ENCODE measurements at places on chromosomes 7 and 10. TPM values are rescaled to one million over a fixed set of nuclear protein-coding genes. Genes with fewer than 3 reads are reported as not detected.

RBM20 gene
- 0.29 TPM for total RNA-seq

GRCh38 chr7:123282181-123282580 is 82.4 kb upstream of the SLC13A1 start:
- DNase-seq: no peak

PTPN20 gene
- not detected for total RNA-seq

- DNase-seq: peak; percentile 86
These were observed at the start of gene PTPRZ1 for GRCh38 chr7:121872831-121873288. TSS of gene PTPRZ1 (plus strand) at chr7:121873161. CDS start at chr7:121873500, 339 bp downstream.

- no peak for DNase-seq
These were observed 34.4 kb upstream of the GRM8 start for GRCh38 chr7:127287133-127287532.

- DNase-seq: no peak
These were observed 20.1 kb downstream of the GHRHR start for GRCh38 chr7:30983914-30984247.

MET gene
- total RNA-seq: 12.9 TPM

- DNase-seq: no peak
These were observed 22.5 kb downstream of the AKR1E2 start for GRCh38 chr10:4848356-4849041.

SH2D4B gene
- 0.13 TPM for total RNA-seq

PCLO gene
- total RNA-seq: 3.2 TPM

GRCh38 chr10:130741901-130742855 is 569.3 kb downstream of the TCERG1L start:
- no peak for DNase-seq

TPK1 gene
- total RNA-seq: 1.8 TPM

- DNase-seq: no peak
These were observed 228.0 kb downstream of the TWIST1 start for GRCh38 chr7:18889436-18889835.

- DNase-seq: no peak
These were observed 16.3 kb downstream of the RBM33 start for GRCh38 chr7:155660758-155661093.

DNA sequence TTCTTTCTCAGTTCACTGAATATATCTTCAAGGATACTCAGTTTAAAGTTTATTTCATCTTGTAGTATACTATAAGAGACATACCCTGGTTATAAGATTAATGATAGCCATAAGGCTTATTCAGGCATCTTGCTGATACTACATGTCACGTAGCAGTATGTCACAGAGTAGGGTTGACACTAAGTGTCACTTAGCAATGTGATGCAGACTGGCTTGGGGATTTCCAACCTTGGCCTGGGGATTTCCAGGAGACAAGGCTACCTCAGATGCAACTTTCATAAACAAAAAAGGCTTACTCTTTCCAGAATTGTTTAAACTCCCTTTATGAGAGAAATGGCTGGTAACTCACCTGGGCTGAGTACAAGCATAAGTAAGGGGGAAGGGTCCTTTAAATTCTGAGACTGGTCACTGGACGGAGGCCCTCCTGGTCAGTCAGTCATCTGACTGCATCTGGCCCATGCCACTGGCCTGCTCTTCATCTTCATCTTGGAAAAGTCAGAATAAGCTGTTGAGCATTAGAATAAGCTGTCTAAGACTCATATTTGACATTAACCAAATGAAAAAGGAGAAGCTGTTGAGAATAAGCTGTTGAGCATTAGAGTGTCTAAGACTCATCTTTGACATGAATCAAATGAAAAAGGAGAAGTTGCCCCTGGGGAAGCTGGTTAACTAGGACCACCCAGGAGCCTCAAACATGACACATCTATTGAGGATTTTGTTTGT is 9.5 kb downstream of the SLC13A1 start:
- DNase-seq: no peak

GRCh38 chr10:121928528-121928884 is 675 bp upstream of the ATE1 start:
- no peak for DNase-seq

ASAH2 gene
- total RNA-seq: 3.1 TPM

GRCh38 chr7:18772567-18772965 is 277.0 kb downstream of the HDAC9 start:
- DNase-seq: no peak

ZNF736 gene
- total RNA-seq: not detected

- DNase-seq: no peak
These were observed 136.3 kb upstream of the TMEM72 start for GRCh38 chr10:44774676-44775401.

MKRN1 gene
- 99.6 TPM for total RNA-seq

- DNase-seq: no peak
These were observed 5.0 kb downstream of the FOXP2 start for GRCh38 chr7:114419441-114420272.

DNA sequence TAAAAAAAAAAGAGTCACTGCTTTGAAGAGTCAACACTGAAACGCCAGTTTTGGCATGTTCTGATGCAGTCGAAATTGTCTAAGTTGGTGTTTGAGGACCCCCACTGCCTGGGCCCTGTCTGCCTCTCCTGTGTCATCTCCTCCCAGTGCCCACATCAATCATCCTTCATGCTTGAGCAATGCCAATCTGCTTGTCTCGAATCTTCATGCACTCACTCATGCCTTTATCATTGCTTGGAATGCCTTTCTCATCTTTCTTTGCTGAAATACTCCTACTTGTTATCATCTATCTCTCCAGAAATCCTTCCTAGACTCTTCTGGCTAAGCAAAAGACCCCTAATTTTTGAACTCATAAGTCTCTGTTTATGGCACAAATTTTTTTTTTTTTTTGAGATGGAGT is 42.1 kb upstream of the PLPP4 start:
- DNase-seq: no peak

DNA sequence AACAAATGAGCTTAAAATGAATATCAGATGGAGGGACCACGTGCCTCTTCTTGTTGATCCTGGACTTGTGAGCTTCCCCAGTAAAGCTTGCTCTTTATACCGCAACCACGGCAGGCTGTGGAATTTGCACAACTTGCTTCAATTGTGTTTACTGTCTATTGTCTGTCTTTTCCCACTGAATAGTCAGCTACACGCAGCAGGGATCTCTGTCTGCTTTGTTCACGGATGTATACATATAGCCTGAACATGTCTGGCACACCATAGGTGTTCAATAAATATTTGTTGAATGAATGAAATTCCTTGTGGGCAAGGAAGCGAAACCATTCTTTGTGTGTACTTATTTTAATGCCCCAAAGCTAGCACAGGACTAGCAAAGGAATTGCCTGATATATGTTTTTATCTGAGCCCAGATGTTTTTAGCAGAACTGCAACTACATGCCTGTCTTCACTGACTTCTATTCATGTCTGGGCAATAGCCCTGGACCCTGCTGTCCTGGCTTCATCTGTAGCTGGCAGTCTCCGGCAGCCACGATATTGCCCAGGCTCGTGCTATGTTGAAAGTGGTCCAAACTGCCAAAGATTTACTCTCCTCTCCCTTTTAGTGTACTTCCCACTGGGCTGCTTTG is 29.9 kb upstream of the IFRD1 start:
- DNase-seq: no peak

SEC31B gene
- total RNA-seq: 4.1 TPM

GRCh38 chr7:149642589-149642988 is 130.8 kb downstream of the ZNF467 start:
- DNase-seq: no peak

FIGNL1 gene
- 9.9 TPM for total RNA-seq

FRA10AC1 gene
- total RNA-seq: 13.5 TPM

DNA sequence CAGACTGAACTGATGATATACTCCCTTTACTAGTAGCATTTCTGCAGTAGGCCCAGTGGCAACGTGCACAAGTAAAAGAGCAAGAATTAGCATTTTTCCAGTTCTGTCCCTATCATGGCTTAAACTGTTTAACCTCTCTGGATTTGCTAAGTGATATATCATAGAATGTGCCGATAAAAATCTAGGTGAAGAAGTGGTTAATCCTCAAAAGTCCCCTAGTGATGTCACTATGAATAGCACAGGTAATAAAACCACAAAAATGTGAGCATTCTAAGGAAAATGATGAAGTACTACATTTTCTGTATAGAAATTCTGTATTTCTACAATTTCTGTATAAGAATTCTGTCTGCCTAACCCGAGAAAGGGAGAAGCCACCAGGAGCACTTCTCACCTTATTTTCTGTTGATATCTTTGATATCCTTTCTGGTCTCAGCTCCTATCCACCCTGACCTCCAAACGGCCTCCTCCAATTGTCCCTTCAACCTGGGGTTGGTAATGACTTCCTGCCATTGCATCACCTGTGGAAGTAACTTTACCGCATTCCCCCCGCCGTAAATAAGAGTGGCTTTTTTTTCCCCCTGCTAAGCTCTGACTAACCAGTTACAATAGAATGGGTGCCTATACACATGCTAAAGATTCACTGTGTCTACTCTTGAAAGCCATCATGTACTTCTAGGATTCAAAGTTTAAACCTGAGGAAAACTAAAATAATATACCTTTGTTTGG is 155.9 kb upstream of the ASAH2 start:
- DNase-seq: no peak

GRCh38 chr7:68313806-68314205 is 1284.5 kb upstream of the AUTS2 start:
- no peak for DNase-seq

- DNase-seq: no peak
These were observed 247.0 kb downstream of the PRKG1 start for GRCh38 chr10:51321300-51321699.

GRCh38 chr10:128729910-128730420 is 603.7 kb upstream of the MKI67 start:
- no peak for DNase-seq

DNA sequence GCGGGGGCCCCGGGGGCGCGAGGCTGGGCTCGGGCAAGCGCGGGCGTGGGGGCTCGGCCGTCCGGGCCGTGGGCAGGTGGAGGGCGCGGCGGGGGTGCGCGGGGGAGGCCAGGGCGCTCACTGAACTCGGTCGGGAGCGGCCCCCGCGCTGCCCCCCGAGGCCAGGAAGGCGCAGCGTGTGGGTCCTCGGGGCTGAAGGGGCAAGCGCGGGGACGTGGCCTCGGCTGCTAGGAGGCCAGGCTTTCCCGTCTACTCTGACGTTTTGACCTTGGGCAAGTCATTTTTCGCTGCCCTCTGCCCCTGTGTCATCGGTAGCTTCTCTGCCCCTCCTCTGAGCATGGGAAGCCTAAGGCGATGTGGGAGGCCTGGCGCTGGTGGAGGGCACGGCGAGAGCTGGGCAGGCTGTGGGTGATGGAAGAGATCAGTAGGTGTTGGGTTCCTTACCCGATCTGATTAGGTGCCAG is 441 bp downstream of the FBH1 start:
- no peak for DNase-seq

- DNase-seq: no peak
These were observed 47.5 kb upstream of the ANTXRL start for GRCh38 chr10:46239247-46239646.

GRCh38 chr10:9302140-9302746 is 1247.8 kb downstream of the GATA3 start:
- DNase-seq: no peak

GRCh38 chr7:155584763-155585531 is 38.6 kb upstream of the CNPY1 start:
- DNase-seq: no peak

NUTM2E gene
- total RNA-seq: 0.28 TPM

PRKG1 gene
- 15.2 TPM for total RNA-seq

GRCh38 chr7:84025332-84025927 is 169.2 kb downstream of the SEMA3A start:
- no peak for DNase-seq

DNA sequence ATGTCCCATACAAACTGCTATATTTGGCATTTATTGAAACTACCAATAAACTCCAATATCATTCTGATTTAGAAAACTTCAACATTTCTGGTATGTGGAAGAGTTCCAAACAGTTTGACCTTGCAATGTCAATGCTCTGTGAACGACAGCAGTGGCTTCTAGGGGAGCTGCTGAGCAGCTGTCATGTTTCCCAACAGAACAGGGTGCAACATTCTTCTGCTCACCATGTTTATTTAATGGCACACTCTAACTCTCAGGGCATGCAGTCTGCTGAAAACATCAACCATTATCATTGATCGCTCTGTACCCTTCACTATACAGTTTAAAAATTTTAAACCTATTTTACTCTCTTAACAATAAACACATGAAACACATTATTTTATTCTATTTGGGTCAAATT is 25.9 kb downstream of the LMOD2 start:
- no peak for DNase-seq

- no peak for DNase-seq
These were observed 584.1 kb upstream of the KCND2 start for GRCh38 chr7:119688831-119689230.

DNA sequence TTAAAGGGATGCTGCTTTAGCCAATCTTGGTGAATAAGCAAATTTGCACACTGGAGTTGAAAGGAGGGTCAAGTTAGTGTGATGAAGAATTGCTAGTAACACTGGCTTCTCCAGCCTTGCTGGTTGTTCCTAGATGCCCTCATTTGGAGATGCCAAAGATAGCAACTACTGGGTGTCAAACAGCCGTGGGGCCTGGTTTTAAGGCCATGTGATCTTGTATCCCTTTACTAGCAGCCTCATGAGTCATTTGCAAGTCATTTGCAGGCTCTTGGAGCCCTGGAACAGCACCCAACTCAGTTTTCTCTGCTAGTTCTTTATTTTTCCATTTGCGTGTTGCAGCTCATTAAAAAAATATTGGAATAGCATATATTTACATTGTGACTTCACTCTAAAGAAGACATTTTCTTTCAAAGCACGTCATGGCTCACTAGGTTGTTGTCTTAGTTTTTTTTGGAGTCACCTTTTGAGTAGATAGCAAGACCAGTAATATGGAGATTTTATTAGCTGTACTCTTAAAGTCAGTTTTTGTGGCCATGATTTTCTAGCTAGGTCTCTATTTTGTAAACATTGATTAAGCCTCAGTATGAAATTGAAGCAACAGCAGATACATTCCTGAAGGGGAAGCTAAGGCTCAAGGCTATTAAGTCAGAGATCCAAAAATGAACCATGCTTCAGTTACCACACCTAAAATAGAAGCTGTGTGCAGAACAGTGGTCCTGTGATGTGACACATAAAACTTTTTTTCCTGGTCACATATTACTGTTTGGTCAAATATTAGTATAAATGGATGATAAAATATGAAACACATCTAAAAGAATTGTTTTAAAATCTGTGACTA is 1.3 kb downstream of the LSMEM1 start:
- peak; percentile 13 for DNase-seq

- no peak for DNase-seq
These were observed 151.5 kb downstream of the WDR11 start for GRCh38 chr10:121002586-121003205.

DNA sequence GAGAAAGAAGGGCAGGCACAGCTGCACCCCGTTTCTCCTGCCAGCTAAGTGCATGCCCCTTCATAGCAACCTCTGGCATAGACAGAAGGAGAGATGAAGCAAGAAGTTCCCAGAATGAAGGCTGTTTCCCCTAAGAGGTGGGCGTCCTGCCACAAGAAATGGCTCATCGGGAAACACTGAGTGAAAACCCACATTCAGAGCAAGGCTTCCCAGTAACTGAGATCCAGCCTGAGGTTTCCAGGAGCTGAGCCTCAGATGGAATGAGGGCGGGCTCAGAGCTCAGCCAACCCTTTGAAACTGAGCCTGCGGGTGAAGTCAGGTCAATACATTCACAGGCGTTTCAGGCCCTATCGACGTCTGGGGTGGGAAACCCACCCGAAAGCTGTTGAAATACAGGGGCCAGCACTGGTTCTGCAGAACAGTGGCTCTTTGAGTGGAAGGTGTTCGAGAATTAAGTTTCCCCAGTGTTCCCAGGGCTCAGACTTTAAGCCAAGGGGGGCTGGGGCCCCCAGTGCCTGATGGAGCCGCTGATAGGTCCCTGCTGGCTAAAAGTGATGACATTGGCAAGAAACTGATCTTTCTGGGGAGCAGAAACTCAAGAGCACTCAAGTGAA is 510.2 kb downstream of the RPS24 start:
- no peak for DNase-seq
